Body of pancreas (tissue), 4 donors: ENCODE measurements at places on chromosomes 3 and 15.

GRCh38 chr3:14728113-14728512 lies 53.2 kb downstream of the C3orf20 start:
- no peak for DNase-seq

DNA sequence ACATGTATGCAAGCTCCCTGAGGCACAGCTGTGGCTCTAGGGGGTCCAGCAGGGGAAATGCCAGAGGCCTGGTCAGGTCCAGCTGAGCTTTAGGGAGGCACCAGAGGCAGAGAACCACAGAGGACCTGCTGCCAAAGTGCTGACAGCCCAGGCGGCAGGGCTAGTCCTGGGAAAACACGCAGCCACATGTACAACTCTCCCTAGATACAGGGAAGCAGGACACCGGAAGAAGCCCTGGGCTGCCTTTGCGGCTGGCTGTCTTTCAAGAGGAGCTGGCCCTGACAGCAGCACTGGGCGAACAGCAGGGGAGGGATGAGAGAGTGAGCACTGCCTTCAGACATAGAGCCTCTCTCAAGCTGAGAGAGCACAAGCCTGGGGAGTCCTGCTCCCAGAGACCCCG lies 40.7 kb downstream of the RFT1 start:
- DNase-seq: peak; percentile 50

DNA sequence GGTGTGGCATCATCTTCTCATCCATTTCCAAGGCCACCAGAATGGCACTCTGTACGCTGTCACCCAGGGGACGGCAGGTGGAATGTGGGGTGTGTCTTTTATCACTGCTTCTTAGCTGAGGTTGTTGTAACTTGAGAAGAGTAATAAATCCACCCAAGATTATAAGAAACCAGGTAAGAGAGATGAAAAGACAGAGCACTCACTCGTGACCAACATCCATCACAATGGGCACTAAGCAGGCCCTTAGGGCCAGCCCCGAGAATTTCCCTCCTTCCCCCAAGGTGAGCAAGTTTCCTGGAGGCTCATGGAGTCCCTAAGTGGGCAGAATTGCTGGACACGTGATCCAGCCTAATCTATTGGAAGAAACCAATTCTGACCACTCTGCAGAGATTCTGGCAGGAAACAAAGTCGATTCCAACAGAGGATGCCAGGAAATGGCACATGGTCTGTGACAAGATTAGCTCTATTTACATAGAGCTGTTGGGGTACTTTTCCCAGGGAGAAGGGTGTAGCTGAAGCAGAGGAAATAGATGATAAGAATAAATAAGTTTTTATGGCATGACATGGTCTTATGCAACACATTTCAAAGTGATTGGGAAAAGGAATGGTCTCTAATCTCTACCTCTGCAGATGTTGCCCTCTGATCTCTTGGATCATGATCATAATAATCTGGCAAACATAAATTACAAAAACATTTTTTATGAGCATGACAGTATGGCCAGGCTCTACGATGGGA lies 22.5 kb downstream of the SLC6A20 start:
- DNase-seq: no peak

GRCh38 chr3:187714404-187714979 lies 12.1 kb upstream of the RTP2 start:
- peak; percentile 85 for DNase-seq

- DNase-seq: no peak
Measured at GRCh38 chr3:157390713-157391515, 45.7 kb upstream of the PTX3 start.

DNA sequence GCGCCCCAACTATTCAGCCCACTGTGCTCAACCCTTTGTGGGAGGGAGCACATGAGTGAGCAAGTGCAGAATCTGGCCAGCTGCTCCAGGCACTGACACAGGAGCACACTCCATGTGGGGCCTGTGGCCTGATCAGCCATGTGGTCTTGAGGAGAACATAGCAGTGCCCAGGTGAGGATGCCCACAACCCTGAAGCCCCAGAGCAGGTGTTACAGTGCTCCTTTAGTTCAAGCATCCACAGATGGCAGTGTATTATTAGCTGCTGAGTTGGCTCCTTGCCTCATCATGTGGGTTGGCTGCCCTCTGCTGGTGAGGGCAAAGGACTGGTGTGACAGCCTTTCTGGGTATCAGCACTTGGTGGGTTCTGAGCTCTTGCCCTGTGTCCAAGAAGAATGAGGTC lies 1588.2 kb downstream of the SI start:
- peak; percentile 64 for DNase-seq

DNA sequence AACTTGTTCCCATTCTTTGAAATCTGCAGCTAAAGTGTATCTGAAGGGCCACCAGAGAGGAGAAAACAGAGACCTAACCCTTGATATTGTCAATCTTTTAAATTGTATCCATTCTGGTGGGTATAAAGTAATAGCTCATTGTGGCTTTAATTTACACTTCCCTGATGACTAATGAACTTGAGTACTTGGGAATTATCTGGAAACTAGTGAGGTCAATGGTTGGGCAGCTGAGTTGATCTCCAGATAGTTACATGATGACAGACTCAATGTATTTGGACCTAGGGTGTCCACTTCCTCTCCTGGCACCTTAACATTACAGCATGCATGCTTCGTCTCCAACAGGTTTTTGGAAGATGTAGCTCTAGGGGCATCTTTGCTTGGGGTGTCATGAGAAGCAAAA lies 195.2 kb downstream of the PDCD6IP start:
- DNase-seq: no peak

DNA sequence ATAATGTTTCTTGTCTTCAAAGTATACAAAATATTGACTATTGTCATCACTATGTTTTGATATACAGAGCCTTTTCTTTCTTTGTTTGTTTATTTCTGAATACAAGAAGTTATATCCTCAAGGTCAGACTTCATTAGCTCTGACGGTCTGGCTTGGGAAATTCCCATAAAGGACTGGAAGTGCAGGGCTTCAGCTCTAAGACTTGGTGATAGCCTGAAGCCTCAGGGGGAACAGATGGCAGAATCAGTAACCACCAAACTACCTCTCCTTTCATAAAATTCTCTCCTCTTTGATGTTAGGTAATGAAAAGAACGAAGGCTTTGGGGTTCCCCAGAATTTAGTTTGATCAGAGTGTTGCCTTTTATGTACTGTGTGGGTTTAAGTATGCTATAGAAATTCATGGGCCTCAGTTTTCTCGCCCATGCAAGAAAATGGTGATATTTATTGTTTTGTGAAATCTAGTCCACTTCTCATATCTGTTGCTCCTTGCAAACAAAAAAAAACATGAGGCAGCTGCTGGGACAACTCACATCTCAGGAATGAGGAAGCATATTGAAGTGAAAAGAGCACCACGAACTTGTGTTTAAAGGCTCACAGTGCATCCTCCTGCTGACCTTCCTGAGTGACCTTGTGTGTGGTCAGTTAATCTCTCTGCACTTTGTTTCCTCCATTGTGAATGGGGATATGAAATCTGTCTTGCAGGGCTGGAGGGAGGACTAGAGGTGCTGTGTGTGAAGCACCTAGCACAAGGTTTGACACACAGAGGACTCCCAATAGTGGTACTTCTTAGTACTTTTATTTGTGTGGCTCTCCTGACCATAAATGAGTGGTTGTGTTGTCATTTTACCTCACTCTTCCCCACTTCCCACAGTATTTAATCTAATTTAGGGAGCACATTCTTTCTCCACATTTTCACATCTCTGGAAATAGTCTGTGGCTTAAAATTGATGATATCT lies 569.8 kb upstream of the IL12A start:
- DNase-seq: no peak

DNA sequence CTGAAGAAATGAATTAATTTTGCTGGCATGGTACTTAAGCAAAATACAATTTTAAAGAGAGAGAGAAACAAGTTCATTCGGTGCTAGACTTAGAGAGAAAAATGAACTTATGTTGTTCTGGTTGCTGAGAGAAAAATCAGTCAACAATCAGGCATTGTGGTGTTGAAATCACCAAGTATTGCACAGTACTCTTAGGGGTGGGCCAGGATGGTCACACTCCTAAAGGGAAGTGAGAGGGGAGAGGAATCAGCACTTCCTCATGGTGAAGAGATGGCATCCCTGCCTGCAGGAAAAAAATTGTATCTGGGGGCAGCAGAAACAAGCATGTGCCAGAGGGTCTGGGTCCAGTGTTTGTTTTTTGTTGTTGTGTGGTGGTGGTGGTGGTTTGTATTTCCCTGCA lies 7.0 kb upstream of the DMXL2 start:
- no peak for DNase-seq

DNA sequence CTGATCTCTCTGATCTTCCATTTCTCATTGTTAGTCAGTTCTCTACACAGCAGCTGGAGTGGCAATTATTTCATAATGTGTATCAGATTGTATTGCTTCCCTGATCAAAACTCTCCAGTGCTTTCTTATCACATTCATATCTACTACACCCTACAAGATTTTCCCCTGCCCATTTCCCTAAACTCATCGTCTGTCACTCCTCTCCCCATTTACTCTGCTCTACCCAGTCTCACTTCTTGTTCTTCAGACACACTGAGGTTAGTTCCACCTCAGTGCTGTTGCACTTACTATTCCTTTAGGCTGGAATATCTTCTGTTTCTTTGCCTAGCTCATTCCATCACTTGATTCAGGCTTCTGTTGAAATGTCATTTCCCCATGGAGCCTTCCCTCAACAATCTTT lies 197.1 kb downstream of the SATB1 start:
- DNase-seq: no peak

- DNase-seq: no peak
Measured at GRCh38 chr15:83077491-83078230, 10.6 kb upstream of the BTBD1 start.

GRCh38 chr3:47910777-47911440 lies 105.3 kb downstream of the MAP4 start:
- peak; percentile 16 for DNase-seq

- no peak for DNase-seq
Measured at GRCh38 chr3:78003090-78003489, 963.2 kb downstream of the ROBO2 start.

- DNase-seq: no peak
Measured at GRCh38 chr3:147881933-147882332, 472.8 kb downstream of the ZIC1 start.

GRCh38 chr3:1892459-1892858 lies 206.2 kb upstream of the CNTN4 start:
- no peak for DNase-seq

DNA sequence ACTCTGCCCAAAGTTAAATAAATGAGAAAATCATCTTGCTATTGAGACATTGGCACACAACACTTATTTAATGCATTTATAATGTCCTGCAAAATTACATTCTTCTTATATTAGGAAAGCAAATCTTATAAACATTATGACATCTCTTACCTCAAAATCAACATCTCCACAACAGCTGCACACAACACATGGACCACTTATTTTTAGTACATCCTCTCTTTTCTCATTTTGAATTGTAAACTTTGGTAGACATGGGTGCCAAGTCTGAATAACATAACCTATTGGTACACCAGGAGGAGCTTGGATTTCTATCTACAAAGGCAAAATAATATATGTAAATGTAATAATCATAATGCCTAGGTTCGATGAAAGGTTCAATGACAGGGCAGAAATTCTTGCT lies 23.0 kb downstream of the PLSCR1 start:
- no peak for DNase-seq

DNA sequence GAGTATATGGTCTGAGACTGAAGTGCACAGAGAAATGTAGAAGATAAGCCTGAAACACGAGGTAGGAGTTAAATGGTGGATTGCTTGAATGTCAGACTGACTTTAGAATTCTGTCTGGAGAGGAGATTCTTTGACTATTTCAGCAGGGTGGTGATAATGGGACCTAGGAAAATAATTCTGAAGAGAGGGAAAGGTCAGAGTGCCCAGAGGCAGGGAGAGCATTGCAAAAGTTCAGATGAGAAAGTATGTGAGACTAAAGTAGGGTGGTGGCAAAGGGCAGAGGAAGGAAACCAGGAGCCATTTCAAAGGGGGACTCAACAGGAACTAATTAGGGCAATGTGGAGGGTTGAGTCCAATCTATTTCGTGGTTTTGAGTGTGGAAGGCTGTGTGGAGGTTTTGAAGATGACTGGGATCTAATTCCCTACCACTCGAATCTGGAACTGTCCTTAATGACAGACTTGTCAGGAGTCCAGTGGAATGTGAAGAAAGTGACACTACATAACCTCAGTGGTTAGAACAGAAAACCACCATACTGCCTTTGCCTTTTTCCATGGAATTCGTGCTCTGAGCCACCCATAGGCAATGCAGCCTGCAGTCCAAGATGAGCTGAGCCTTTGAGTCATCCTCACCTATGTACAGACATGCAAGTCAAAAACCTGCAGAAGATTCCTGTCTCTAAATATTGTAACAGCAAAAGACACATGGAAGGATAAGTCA lies 16.1 kb downstream of the CPOX start:
- DNase-seq: no peak

DNA sequence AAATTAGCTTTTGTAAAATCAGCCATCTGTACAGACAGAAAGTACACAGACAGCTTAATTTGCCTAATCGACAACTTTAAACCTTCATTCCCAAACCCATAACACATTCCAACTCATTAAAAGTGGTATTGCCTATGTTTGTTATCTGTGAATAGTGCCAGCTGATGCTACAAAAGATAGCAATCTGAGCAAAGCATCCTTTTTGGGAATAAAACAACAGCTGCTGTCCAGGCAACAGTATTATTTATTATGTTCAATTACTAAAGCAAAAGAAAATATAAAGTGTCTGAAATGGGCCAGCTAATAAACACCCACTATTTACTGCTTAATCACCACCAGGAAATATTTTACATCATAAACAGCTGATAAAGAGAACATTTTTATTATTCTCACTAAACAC lies 134.8 kb upstream of the ABI3BP start:
- DNase-seq: no peak
